ENCODE measurements at places on chromosomes 5 and 9.

DNA sequence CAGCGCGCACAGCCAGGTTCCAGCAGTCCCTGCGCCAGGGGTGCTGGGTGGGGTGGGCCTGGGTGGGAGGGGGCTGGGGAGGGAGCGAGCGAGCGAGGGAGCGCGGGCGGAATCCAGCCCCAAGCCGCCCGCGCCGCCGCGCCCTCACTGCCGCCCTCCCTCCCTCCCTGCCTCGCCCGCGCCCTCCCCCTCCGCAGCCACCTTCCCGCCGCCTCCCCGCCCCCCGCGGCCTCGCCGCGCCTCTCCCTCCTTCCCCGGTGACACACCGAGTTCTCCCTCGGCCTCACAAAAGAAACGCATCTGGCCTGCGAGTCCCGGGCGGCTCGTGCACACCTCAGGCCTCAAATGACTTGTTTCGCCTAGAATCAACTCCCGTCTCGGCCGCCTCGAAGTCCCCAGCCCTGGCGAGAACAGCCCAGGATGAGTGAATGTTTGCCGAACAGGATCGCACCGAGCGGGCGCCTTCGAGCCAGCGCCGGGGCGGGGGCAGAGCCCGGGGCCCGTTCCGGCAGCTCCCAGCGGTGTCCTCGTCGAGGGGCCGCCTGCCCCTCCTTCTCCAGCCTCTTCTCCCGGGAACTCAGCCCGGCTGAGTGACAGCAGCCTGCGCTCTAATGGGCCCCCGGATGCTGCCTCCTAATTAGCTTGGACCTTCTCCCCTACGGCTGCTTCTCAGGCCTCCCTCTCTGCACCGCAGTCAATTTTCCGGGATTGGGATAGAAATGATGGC lies 371 bp upstream of the PITX1 start:
- peak; percentile 59 for DNase-seq

- DNase-seq: peak; percentile 100
Measured at GRCh38 chr9:2291980-2292704, 277.0 kb downstream of the SMARCA2 start.

DNA sequence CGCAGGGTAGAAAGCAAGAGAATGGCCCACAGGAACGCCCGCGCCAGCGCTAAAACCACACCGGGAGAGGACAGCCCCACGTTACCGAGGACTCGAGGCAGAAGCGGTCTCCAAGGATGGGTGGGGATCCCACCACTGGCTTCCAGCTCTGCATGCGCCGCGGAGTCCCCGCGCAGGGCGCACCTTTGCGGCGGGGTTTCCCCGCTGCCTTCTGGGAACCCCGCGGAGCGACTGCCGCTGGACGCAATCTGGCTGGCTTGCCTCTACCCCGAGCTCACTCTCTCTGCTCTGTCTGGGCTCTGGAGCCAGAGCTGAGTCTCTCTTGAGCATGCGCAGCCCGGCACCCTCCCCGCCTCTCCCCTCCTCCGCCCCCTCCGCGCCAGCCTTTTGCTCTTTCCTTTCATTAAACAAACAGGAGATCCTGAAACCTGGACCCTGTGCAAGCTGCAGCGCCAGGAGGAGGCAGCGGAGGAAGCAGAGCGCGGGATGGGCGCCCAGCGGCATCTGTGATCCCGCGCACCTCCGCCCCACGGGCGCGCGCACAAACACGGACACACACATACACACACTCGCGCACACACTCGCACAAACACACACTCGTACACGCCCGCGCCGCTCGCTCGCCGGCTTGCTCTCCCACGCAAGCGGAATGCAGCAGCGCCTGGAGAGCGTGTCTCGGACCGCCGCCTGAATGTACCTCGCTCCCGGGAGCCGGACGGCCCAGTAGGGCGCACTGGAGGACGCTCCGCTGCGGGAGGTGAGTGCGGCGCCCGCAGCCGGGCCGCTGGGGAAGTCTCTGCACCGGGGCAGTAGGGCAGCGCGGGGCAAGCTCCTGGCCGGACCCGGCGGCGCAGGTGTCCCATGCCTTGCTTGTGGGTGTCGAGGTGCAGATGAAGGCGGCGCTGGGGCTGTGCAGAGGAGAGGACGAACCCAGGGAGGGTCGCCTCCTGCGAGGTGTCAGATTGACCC lies at the start of gene PLPPR1:
TSS of gene PLPPR1 (plus strand) at position 382 of the 969 bp plus-strand sequence.
- DNase-seq: peak; percentile 95

DNA sequence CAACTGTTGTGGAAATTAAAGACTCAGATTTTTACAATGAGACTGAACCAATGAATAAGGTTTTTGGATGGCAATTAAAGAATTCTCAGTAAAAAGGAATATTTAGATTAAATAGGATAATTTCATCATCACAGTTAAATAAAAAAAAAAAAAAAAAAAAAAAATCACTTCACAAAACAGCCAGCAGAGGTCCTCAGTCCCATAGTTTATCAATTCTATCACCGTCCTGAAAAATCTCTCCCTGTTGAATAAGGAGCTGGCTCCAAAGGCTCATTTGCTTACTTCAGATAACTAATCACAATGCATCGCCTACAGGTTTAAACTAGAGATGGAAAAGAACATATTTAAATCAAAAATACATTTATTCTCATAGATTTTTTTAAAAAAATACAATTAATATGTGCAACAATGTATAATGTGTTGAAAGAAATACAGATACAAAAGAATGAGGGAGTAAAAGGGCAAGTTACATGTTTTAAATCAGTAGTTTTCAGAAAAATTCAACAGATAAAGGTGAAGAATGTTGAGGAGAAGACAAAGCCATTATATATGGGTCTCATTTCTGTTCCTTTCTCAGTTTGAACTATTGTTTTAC lies 175.8 kb upstream of the CHD1 start:
- peak; percentile 27 for DNase-seq

- no peak for DNase-seq
Measured at GRCh38 chr9:22054076-22054475, 45.0 kb upstream of the CDKN2B start.

DNA sequence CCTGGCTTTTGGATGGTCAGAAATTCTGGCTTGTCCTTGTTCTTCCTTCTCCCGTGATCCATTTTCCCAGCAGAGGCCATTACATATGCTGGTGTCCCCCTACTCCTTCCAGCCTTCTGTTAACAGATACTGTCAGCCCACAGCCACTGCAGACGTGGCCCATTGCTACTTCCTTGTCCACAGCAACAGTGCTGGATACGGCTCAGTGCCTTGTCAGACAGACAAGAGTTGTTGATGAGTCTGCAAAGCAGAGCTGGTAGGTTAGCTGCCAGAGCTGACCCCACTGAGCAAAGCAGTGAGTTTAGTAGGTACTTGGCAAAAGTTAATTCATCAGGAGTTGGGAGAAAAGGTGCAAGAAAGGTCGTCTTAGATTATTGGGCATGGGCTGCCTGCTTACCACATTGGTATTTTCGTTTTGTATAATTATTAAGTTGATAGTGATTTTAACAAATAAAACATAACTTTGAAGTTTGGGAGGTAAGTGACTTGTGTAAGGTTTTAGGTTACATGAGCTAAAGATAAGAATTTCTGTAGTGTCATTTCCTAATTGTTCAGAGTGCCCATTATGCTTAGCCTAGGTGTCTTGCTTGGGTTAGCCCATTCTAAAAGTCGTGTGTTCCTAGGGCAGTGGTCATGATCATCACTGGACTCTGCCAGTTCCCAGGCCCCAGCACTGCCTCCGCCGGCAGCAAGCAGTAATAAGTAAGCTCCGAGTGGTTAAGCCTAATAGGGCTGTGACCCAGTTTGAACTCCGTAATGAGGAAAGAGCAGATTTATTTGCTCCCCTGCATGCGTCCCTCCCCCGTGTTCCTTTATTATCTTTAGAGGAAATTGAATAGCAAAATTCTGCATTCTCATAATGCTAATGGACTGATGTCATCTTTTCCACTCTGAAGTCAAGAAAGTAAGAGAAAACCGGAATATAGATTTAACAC lies 292.0 kb downstream of the FANCC start:
- no peak for DNase-seq

DNA sequence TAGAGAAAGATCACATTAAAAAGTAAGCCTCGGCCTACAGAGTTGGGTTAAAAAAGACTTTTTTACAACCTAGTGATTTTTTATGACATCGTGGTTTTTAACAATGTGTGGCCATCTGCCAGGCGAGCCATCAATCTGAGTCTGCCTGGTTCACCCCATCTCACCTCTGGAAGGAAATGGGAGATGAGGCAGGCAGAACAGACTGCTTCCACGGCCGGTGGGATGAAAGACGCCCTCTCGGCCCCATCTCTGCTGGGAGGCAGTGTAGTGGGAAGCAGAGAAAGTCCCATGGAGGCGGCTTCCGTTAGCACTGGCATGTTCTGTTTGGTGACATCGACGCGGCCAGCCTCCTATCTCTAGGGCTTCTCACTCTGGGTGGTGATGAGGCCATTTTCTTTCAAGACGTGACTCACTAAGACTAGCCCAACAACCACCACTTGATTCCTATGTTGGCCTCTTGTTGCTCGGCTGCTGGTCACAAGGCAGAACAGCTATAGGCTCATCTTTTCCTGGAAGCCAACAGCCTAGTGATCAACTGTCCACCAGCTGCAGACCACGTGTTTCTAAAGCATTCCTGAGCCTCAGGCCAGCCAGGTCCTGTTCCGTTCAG lies 132.4 kb upstream of the OTULINL start:
- peak; percentile 73 for DNase-seq

- no peak for DNase-seq
Measured at GRCh38 chr5:86679949-86680348, 62.2 kb downstream of the COX7C start.

GRCh38 chr9:114720086-114720676 lies 38.2 kb upstream of the TEX48 start:
- DNase-seq: no peak

Measured in NCI-H2171 treated with DMSO at 0.1 percent for 48 hours (cell line).